Fibroblast of skin of right biceps (primary cell): ENCODE measurements at places on chromosomes 16 and 17.
A peak's percentile ranks its signal among the peaks of the same experiment; 100 is the strongest.

DNA sequence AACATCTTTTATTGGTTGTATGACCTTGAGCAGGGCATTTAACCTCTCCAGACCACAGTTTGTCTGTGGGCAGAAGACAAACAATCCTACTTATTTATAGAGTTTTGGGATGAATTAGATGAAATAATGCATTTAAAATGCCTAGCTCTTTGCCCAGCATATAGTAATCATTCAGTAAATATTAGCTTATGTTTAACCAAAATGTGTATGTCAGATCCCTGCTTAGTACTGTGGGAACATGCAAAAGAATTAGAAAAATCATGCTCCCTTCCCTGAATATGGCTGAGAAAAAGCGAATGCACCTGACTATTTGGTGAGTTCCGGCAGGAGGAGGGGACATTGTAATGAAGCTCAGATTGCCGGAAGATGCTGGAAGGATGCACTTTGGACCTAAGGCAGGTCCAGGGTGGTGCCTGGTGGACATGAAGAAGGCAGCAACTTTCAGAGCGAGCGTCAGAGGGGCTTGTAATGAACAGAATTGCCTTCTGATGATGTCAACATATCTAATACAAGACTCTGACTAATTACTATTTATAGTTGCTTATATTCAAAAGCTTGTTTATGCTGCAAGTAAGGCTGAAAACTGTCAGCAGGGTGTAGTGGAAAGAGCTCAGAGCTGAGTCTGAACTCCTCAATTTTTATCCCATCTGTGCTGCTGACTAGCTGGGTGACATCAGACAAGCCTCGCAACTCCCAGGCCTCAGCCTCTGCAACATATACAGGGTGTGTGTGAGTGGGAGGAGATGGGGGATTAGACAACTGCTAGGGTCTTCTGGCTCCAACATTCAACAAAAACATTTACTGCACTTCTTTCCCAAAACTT lies 221.2 kb downstream of the PRKCA start:
- peak; percentile 68 for DNase-seq

GRCh38 chr17:38379448-38379847 lies 27.8 kb downstream of the SOCS7 start:
- DNase-seq = no peak

DNA sequence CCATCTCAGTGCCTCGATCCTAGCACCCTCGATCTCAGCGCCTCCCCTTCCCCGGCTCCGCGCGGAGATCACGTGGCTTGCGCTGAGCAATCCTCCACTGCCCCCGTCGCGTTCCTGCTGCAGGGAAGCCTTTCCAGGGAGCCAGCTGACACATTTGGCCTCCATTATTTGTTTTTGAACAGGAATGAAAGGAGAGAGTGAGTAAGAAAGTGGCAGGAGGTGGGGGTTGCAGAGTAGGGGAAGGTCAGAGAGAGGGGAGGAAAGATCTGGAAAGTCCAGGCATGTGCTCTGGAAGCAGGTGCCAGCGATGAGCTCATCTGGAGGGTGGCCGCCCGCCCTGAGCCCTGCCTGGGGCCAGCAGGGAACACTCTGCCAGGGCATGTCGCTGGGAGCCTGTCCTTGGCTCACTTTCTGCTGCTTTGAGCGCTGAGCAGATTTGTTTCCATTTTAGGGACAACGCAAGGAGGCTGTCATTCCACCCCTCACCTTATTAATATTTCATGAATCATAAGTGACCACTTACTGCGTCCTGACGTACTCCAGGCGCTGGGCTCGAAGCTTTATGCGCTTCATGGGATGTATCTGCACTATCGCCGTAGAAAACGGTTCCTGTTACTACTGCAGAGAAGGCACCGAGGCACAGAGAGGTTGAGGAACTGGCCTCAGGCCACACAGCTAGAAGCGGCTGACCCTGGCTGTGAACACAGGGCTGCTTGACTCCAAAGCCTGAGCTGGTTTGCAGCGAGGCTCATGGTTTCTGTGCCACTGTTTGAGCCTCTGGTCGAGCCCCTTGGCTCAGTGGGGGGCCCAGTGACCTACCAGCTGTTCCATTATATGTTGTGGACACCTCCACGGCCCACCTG lies 283.1 kb downstream of the SEC14L1 start:
- DNase-seq = peak; percentile 96

DNA sequence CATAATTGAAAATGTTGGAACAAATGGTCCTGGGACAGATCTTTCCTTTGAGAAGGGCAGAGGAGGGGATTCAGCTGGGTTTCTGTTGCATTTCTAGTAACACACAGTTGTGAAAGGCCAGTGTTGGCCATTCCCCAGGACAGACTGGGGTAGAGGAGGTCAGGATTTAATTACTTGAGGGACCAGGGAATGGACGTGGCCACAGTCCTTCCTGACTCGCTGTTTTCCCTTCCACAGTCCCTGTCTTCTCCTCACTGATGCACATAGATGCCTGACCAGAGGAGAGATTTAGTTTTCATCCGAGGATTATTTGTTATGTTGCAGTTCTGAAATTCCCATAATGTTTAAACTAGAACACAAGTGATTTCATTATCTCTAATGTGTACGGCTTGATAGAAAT lies 25.2 kb upstream of the HEATR6 start:
- DNase-seq = no peak

DNA sequence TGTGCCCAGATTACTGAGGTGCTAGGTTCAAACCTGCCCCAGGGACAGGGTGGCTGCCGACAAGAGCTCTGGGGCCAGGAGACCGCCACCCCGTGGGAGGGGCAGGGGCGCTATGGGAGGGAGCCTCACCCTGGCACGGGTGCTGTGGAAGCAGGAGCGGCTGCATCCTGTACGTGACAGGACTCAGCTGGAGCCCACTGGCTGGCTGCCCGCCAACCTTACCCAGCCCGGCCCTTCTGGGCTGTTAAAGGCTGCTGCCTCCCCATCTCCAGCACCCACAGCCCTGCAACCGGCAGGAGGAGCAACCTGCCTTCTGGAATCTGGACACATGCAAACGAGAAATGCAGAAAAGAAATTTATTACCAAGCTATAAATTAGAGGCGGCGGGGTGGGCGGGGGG lies 11.2 kb downstream of the PAM16 start:
- DNase-seq = no peak

DNA sequence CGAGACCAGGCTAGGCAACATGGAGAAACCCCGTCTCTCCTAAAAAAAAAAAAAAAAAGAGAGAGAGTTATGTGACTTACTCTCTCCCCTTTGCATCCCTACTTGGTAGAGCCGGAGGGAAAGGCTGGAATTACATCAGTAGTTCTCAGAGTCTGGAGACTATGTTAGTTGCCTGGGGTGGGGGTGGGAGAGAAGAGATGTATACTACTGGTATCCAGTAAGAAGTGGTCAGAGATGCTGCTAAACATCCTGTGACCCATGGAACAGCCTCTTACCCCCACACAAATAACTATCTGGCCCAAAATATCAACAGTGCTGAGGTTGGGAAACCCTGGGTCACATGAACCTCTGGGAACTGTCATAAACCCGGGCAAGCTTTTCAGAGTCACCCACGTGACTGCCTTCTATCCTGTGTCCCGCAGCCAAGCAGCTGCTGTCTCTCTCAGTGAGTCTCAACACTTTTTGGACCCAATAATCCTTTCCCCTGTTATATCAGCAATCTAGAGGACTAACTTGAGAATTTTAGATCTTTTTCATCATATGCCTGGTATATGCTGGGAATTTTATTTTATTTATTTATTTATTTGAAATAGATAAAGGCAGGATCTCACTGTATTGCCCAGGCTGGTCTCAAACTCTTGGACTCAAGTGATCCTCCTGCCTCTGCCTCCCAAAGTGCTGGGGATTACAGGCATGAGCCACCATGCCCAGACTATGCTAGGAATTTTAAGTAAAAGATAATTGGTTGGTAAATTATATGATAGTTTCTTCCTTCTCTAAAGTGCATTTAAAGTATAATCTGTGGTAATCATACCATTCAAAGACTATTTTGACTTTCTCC lies 8.7 kb downstream of the EIF1 start:
- no peak for DNase-seq

GRCh38 chr17:10748531-10749181 lies 18.8 kb upstream of the TMEM220 start:
- DNase-seq = no peak

DNA sequence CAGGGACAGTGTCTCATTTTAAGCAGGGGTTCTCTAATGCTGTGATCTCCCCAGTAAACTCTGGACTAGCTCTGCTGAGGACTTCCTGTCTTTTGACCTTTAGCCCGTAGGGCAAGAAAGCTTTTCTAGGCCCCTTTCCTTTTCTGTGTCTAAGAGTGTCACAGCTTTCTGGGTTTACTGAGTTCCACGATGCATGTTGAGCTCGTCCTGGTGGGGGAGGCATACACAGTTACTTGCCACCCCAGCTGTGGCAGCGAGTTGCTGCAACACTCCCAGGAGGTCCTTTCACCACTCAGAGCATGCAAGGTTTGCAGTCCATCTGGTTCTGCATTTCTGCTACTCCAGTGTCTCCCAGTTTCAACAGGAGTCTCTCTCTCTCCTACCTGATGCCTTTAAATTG lies 23.7 kb downstream of the NOD2 start:
- no peak for DNase-seq

GRCh38 chr17:14165616-14166015 lies 71.0 kb downstream of the CDRT15 start:
- DNase-seq = no peak

DNA sequence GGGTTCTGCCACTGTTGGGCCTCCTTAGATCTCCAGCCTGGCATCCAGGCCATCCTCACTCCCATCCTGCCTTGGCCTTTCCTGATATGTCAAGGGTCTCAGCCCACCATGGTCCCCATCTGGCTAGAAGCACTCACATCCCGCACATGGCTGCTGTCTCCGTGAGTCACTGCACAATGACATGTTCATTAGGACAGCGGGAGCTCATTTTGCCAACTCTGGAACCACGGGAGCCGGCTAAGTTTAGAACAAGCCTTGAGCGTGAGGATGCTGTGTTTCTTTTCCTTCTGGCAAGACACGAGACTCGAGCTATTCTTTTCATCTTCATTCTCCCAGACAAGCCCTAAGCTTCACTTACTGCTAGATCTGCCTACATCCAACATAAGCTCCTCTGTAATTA lies 65.7 kb upstream of the KSR1 start:
- no peak for DNase-seq

- no peak for DNase-seq
Observed at GRCh38 chr17:233473-233941, 52.1 kb upstream of the DOC2B start.

- peak; percentile 96 for DNase-seq
Observed at GRCh38 chr17:43171586-43172487, 823 bp downstream of the NBR1 start.

GRCh38 chr17:60077672-60078519 lies 825 bp downstream of the HEATR6 start:
- peak; percentile 38 for DNase-seq

- DNase-seq = no peak
Observed at GRCh38 chr16:28213396-28213795, 1.6 kb upstream of the XPO6 start.

GRCh38 chr16:87608400-87608985 lies 6.2 kb downstream of the JPH3 start:
- DNase-seq = peak; percentile 57

- no peak for DNase-seq
Observed at GRCh38 chr17:58615768-58616659, 75.8 kb downstream of the TEX14 start.

- peak; percentile 31 for DNase-seq
Observed at GRCh38 chr17:31136319-31136718, 41.5 kb downstream of the NF1 start.

DNA sequence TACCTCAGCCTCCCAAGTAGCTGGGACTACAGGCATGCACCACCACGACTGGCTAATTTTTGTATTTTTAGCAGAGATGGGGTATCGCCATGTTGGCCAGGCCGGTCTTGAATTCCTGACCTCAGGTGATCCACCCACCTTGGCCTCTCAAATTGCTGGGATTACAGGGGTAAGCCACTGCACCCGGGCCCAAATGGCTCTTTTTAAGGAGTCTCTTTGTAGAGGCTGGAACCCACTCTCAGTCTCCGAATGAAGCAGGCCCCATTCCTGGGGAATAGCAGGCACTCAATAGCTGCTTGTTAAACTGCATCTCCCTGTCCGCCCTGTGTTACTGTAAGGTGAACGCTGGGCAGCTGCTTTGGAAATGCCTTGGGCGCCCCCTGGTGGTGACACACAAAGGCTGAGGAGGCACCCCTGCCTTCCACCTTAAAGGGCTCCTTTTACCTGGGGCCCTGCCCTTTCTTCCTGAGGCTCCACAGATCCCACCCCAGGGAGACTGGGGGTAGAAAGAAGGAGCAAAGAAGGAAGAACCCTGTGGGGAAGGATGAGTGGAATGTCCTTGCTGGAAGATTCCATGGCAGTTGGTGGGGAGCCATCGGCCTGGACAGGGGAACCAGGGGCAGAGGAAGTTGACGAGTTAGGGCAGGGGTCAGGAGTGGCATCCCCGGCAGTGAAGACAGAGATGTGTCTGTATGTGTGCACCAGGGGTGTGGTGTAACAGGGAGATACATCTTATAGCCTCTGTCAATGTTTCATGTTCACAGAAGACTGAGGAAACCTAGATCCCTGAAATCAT lies 6.1 kb upstream of the SP2 start:
- DNase-seq = peak; percentile 71

DNA sequence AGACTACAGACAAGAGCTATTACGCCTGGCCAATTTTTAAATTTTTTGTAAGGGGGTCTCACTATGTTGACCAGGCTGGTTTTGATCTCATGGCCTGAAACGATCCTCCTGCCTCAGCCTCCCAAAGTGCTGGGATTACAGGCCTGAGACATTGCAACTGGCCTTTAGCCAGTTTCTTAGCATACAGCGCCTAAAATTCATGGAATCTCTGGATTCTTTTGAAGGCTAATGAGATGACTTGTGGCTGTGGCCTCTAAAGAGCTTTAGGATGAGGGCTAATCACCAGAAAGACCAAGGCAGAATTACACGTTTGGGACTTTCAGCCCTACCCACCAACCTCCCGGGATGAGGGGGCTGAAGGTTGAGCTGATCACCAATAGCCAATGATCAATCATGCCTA lies 34.6 kb downstream of the AKAP10 start:
- DNase-seq = peak; percentile 45

GRCh38 chr17:67414559-67414958 lies 37.5 kb downstream of the PITPNC1 start:
- no peak for DNase-seq

- no peak for DNase-seq
Observed at GRCh38 chr17:17603178-17603894, 11.8 kb upstream of the PEMT start.

DNA sequence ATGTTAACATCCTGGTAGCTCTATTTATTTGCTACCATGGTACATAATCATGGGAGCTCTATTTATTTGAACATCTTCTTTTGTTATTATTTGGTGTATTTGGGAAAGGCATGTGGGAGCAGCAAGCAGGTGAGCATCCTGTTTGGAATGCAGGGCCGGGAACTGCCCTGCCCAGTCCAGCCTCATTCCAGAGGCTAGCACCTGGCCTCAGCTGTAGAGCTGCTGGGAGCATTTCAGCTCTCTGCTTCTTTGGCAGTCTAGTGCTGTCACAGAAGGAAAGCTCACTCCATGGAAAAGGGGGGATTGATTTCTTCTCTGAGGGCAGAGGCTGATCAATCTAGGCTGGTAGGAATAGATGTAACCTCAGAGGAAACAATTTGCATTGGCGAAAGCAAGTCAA lies 112.5 kb downstream of the WWOX start:
- DNase-seq = no peak

GRCh38 chr16:2471016-2471652 lies at the start of gene NTN3:
TSS of gene NTN3 (plus strand) at chr16:2471297. CDS start at chr16:2471702, 405 bp downstream.
- DNase-seq = no peak
